Renal cortex interstitium (tissue), 15 donors: ENCODE measurements at places on chromosomes 3 and 15. TPM values are rescaled to one million over a fixed set of nuclear protein-coding genes. Genes with fewer than 3 reads are reported as not detected.

- no peak for DNase-seq
These were observed 1.4 kb upstream of the BHLHE40 start for GRCh38 chr3:4977853-4978203.

DNA sequence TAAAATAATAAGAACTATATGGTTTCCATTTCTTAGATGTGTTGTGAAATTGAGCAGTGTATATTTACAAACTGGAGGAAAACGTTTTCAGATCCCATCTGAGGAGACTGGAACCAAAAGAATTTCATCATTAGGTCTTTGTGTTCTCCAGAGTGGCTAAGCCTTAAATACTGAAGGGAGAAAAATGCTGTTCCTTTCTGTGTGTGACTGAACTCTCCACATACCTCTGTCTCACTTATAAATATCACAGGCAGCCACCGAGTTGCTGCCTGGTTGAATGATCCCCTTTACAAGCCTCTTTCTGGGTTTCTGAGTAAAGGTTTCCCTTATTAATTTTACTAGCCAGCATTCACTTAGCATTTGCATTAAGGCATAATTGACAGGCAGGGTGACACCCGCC, 913.9 kb upstream of the NR2F2 start:
- DNase-seq = no peak

GRCh38 chr3:186544281-186544680, at the start of gene CRYGS:
TSS of gene CRYGS (minus strand) at chr3:186544380. CDS start at chr3:186544326, 54 bp downstream.
- no peak for DNase-seq

DNA sequence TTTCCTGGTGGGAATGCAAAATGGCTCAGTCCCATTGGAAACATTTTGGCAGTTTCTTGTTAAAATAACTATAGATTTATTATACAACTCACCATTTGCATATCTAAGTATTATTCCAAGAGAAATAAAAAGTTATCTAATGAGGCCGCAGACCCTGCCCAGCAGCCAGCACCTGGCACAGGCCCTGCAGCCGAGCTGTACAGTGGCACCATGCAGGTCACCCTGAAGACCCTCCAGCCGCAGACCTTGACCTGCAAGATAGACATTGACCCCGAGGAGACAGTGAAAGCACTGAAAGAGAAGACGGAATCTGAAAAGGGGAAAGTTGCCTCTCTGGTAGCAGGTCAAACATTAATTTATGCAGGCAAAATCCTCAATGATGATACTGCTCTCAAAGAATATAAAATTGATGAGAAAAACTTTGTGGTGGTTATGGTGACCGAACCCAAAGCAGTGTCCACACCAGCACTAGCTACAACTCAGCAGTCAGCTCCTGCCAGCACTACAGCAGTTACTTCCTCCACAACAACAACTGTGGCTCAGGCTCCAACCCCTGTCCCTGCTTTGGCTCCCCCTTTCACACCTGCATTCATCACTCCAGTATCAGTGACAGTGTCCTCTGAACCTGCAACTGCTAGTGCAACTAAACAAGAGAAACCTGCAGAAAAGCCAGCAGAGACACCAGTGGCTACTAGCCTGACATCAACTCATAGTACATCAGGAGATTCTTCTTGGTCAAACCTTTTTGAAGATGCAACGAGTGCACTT, 113.5 kb upstream of the SATB1 start:
- DNase-seq = no peak

- DNase-seq = no peak
These were observed 45.4 kb downstream of the MAGI1 start for GRCh38 chr3:65993134-65993900.

GRCh38 chr15:39132954-39133600, 447.8 kb upstream of the THBS1 start:
- DNase-seq = no peak

GRCh38 chr15:63296195-63296594, 18.8 kb downstream of the APH1B start:
- no peak for DNase-seq

DNA sequence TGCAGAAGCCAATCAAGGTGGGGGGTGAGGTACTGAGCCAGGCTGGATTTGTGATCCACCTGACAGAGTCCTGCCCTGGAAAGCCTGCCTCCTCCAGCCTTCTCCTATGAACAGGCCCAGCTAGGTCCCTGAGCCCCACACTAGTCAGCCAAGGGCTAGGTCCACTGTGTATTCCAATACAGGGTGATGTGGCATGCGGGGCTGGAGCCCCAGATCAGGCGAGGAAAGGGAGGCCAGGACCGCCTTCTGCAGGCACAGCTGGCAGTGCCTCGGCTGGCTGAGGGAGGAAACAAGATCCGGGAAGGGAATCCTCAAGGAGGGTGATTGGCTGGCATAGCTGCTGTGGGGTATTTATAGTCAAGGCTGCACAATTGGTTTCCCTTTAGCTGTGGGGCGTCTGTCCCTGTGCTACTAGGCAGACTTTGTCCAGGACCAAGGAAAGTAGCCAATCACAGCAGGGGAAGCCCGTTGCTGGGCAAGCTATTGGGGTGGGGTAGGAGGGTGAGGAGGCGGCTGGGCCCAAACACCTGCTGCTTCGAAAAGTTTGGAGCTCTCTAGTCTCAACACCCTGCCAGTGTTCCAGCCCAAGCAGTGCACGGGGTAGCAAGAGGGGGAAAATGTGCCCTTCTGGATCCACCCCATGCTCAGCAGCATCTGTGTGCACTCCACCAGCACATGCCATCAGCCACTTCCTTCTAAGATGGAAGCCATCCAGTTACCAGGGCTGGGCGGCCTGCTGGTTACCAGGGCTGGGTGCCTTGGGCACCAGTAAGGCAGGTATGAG, 5.9 kb downstream of the KY start:
- DNase-seq = no peak

DNA sequence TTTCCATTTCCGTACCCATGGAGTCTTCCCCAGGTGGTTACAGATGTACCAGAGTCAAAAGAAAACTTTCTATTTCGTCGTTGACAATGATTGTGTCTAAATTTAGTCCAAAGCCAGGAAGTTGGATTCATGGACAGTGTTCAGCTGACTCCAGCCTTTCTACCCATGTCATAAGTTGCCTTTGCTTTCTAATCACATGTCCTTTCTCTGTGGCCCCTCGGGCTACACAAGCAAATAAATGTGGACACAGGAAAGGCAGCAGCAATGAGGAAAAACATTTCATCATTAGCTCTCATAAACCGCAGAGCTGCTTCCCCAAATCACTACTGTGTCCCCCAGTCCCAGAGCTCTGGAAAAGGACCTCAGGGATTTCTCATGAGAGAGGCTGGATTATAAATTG, 82.0 kb downstream of the USF3 start:
- DNase-seq = no peak

- no peak for DNase-seq
These were observed 17.8 kb upstream of the FGF12 start for GRCh38 chr3:192745150-192745549.

GRCh38 chr3:89368846-89369245, 261.4 kb downstream of the EPHA3 start:
- no peak for DNase-seq

DNA sequence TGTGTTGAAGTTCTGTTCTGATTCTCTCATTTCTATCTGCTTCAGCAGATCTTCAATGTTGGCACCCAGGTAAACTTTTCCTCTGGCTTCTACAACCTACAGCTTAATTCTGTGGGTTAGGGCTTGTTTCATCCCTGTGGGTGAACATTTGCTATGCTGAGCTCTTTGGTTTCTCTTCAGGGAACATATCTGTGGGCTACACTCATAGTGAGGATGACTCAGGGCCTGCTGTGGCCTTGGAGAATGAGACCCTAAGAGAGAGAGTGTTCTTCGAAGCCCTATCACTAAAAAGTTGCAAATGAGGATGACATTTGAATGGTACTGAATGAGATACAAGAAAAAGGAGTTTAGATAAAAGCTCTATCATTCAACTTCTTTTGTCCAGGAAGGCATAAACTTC, 346.2 kb upstream of the CBLB start:
- no peak for DNase-seq

GRCh38 chr3:110391640-110392395, 679.8 kb upstream of the NECTIN3 start:
- DNase-seq = no peak

- DNase-seq = no peak
These were observed 17.3 kb upstream of the C3orf62 start for GRCh38 chr3:49294343-49294742.

- DNase-seq = peak; percentile 85
These were observed 1.7 kb downstream of the HYAL2 start for GRCh38 chr3:50320853-50321335.

DNA sequence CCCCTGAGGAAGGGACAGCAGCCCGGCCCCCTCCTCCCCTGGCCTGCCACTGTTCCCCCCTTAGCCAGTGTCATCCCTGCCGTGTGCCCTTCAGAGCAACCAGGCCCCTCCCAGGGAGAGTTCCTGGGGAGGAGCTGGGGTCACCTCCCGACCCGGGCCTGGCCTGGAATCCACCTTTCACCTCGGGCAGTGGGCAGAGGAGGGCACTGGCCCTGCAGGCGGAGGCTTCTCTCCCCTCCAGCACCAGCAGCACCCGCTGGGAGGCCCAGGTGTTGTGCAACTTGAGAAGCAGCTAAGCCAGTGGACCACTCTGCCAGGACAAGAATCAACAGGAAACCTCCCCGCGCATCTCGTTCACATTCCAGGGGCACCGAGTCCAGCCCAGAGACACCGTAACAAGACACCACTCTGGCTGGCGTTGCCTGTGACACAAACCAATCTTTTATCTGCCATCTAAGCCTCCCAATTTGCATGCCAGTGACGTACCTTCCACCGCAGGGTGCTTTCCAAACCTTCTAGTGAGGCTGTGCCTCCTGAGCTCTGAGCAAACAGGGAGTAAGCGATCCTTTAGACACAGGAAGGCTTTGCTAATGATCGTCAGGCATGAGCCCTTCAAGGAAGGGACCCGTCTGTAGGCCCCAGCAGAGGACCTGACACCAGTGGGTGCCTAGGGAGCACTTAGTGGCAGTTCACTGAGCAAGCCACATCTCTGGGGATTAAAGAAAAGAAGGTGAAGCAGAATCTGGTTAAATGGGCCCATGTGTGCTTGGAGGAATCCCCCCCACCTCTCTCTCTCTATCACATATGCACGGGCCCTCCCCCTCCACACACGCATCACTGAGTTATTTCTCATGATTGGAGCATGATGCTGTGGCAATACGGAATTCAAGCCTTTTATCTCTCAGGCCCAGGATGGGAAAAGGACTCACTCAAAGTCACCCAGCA, 98.9 kb upstream of the TLE3 start:
- DNase-seq = peak; percentile 62

DNA sequence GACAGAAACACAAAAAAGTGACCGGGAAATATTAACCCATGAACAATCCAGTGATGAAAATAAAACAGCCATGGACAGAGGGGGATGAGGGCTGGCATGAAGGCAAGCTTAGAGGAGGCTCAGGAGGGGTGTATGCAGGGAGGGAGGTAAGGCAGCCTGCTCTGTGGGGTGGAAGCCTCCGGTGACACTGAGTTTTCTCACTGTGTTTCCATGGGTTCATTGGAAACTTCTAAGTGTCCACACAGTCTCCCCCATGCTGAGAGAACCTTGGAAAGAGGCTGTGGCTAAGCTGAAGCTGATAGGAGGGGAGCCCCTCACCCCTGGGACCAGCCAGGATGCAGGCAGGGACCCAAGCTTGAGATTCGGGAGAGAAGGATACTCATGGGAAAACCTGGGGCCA, 6.8 kb upstream of the SKOR1 start:
- DNase-seq = no peak

DNA sequence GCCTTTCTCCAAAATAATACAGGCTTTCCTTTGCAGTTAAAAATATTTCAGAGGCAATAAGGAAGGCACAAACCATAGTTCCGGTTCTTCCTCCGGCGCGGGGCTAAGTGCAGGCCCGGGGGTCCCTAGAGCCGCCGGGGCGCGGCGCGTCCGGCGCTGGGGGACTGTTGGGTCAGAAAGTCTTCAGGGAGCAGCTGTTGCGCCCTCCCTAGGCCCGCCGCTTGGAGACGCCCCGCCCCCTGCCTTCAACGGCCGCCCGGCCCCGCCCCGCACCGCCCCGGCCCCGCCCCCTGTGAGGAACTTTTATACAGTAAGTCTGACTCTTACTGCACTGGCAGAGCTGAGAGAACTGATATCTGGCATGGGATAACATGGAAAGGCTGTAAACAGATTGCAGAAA, 283.1 kb upstream of the ARL6 start:
- no peak for DNase-seq

- DNase-seq = no peak
These were observed 351.0 kb downstream of the MCTP2 start for GRCh38 chr15:94582368-94582767.

GRCh38 chr3:57026944-57027343, 33.5 kb upstream of the SPATA12 start:
- no peak for DNase-seq

DNA sequence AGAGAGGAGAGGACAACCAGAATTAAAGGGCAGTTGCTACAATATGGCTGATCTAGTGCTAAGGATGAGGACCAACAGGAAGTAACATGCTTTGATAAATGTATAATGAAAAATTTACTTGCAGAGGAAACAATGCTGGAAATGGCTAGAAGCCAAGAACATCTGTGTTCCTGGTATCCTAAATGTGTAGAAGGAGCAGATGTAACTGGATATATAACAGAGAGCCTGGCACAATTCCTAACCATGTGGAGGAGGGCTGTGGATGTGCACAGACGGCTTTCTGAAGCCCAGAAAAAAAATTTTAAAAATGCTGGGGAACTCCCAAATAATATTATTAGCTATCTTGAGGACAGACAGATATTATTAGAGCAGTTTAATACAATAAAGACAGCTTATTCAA, 159.4 kb upstream of the GBE1 start:
- DNase-seq = no peak

- no peak for DNase-seq
These were observed 52.7 kb upstream of the CMC1 start for GRCh38 chr3:28188686-28189085.

- no peak for DNase-seq
These were observed 58.7 kb downstream of the PGPEP1L start for GRCh38 chr15:98948941-98949340.

DNA sequence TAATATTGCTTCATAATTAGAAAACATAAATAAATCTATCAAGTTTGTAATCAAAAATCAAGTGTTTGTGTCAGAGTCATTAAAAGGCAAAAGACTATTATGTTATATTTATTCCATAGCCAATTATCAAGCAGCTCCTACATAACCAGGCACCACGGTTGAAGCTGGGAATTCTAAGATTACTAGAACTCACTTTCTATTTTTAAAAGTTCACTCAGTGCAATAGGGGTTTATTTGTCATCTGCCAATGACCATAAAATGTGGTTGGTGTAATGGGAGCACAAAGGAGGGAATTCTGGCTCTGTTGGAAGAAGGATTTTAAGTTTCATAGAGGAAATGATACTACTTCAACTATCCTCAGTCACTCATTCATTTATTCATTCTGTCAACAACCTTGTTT, 57.7 kb downstream of the TRIM69 start:
- DNase-seq = no peak

The SLITRK3 gene
- 0.64 TPM for polyA plus RNA-seq

The FBXO40 gene
- not detected for polyA plus RNA-seq

The SMCO1 gene
- not detected for polyA plus RNA-seq

The SLC38A3 gene
- polyA plus RNA-seq = 7.3 TPM

The DNASE1L3 gene
- 2.4 TPM for polyA plus RNA-seq

The PDCD6IP gene
- 180 TPM for polyA plus RNA-seq

The MYZAP gene
- 3.0 TPM for polyA plus RNA-seq

The ACP3 gene
- polyA plus RNA-seq = 62.6 TPM

The MAGEL2 gene
- polyA plus RNA-seq = 4.6 TPM
